ENCODE measurements at places on chromosomes 1 and 21. TPM values are rescaled to one million over a fixed set of nuclear protein-coding genes. Genes with fewer than 3 reads are reported as not detected.

IFNGR2 gene
- 47.0 TPM for polyA plus RNA-seq

GJB3 gene
- 32.3 TPM for polyA plus RNA-seq

RCAN1 gene
- 15.6 TPM for polyA plus RNA-seq

KCNJ9 gene
- polyA plus RNA-seq, result 0.06 TPM

SLC26A9 gene
- polyA plus RNA-seq, result 9.2 TPM

ERO1B gene
- 23.2 TPM for polyA plus RNA-seq

CFAP74 gene
- not detected for polyA plus RNA-seq

LCE2B gene
- not detected for polyA plus RNA-seq

C8A gene
- polyA plus RNA-seq, result not detected

- no peak for DNase-seq
These were observed 29.7 kb downstream of the PER3 start for GRCh38 chr1:7813677-7814373.

DNA sequence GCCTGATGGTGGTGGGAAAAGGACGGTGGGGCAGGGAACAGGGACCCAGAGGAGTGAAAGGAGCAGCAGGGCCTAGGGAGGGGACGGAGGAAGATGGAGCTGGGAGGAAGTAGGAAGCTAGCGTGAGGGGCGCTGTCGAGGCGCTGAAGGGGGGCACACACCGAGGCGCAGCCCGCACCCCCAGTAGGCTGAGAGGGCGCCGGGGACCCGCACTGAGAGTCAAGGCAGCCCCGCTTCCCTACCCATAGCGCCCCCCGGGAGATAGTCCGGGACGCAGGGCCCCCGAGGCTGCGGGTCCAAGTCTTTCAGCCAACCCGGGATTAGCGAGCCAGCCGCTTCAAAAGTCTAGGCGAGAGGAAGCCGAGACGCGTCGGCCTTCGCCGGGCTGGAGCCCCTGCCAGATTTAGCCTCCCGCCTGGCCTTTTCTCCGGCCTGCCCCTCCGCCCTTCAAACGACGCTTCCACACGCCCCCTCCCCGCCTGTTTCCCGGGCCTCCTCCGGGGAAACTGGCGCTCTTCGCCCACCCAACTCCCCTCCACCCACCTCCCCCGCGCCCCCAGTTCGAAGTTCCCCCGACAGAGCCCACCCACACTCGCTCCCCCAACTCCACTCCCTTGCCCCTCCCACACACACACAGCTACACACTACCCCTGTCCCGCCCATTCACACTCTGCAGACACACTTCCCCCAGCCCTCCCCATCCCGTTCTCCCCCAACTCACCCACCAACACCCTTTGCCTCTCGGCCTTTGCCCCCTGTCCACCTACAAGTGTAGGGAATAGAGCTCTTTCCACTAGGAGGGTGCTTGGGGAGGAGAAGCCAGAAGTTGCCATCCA, 7.8 kb upstream of the PROX1 start:
- no peak for DNase-seq

DNA sequence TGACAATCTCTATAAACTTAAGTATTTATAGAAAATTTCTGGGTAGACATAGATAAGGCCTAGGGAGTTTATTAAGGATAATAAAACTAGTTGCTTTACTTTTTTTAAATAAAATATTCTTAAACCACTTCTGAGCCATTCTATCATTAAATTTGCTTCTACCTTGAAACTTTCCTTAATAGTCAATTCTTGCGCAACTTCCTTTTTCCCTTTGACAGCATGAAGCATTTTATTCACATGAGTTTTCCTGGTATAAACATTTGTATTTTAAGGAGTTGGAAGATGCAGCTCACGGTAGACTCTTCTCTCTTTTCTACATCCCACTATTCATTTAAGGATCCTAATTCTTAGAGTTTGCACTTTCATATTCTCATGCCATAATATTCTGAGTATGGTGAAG, 75.8 kb upstream of the DPH5 start:
- no peak for DNase-seq

DNA sequence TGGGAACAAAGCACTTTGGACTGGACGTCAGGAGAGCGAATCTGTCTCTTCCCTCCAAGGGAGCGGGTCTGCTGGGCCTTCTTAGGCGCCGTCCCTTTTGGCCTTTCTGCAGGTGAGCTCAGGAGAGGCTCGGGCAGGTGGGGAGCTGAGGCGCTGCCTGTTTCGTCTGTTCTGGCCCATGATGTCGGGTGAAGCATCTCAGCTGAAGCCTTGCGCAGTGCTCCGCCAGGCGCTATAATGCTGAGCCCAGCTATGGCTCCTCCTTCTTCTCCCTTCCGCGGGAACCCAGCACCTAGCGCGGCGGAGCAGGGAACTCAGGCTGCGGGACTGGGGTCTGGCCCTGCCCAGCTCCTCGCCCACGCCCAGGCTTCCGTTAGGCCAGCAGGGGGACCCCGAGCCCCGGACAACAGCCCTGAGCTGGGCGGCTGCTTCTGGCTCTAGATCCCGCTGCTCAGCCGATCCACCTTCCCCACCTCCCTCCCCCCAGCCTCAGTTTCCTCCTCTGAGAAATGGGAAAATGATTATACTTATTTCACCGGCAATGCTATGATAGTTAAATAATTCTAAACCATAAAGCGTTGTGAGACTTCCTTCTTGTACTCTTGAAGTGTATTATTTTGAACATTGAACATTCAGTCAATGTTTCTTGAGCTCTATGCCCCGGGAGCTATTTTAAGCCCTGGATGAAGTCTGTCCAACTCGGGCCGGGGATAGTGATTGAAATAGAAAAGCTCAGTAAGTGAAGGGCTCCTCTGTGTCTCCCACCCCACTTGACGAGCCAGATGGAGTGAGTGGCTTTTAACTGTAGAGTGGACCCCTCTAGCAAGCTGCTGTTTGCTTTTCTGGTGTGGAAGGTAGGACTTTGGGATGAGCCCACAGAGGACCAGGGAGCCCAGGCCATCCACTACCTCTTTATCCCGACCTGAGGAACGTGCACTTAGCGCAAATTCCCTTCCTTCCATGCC, 9.6 kb upstream of the ADORA1 start:
- DNase-seq, result peak; percentile 91

DNA sequence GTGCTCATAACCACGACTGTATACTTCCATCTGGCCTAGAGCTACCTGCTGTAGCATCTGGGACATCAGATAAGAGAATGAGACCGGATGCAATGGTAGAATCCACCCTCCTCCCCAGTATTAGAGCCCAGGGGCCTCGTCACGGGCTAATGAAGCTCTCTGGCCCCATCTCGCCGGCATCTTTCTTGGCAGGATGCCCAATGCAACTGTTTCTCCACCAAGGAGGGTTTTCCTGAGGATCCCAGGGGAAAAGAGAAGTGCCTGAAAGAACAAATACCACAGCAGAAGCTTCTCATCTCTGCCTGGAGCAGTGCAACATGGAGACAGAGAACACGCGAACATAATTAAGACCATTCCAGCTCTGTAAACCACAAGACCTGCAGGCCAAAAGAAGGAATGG, 80.0 kb downstream of the VWA5B1 start:
- no peak for DNase-seq

- DNase-seq, result no peak
These were observed 162.4 kb downstream of the TPR start for GRCh38 chr1:186212568-186213224.

DNA sequence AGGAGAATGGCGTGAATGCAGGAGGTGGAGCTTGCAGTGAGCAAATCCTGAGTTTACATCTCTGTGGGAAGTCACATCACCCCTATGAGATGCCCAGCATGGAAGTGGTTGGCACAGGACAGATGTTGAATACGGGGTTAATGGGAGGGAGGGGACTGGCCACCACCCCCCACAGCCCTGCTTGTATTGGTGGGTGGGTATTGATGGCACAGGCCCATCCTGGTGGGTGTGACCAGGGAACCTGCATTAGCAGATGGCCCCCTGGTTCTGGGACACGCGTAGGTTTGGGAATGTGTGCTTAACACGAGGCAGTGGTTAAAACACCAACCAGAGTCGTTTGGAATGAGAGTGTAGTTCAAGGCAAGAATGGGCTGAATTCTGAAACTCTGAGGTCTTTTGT, 117.9 kb downstream of the PRDM2 start:
- no peak for DNase-seq

DNA sequence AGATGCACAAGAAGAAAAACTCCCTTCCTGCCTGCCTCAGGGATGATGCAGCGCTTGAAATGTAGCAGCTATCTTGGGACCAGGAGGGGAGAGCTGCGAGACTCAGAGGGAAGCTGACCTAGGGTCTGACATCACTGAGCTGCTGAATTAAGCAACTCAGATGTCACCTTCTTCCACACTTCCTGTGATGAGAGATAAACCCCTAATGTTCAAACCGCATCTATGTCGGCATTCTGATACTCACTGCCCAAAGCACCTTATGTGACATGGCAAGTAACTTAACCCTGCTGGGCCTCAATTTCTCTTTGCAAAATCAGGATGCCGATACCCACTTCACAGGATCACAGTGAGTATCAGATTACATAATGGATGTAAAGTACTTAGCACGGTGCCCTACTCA, 9.1 kb upstream of the AK2 start:
- no peak for DNase-seq

- no peak for DNase-seq
These were observed 46.4 kb upstream of the TRABD2B start for GRCh38 chr1:48043622-48044021.

- DNase-seq, result no peak
These were observed 24.5 kb upstream of the MEF2D start for GRCh38 chr1:156525071-156525501.

DNA sequence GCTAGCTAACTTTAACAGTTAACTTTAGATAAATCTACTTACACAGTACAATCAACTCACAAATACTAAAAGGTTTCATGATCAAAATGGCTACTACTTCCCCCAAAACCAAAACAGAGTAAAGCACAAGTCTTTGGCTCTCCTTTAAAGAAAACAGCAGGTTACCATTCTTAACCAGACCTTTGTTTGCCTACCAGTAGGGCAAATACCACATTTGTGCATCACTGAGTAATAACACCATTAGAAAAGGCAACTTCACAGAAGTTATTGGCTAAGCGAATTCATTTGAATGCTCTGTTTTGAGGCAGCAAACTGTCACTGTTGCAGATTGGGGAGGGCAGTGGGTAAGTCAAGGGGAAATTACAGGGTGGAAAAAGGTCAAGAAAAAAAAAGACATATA, 17.3 kb upstream of the SERPINC1 start:
- no peak for DNase-seq

GRCh38 chr1:57363643-57364042, 60.2 kb downstream of the DAB1 start:
- no peak for DNase-seq

DNA sequence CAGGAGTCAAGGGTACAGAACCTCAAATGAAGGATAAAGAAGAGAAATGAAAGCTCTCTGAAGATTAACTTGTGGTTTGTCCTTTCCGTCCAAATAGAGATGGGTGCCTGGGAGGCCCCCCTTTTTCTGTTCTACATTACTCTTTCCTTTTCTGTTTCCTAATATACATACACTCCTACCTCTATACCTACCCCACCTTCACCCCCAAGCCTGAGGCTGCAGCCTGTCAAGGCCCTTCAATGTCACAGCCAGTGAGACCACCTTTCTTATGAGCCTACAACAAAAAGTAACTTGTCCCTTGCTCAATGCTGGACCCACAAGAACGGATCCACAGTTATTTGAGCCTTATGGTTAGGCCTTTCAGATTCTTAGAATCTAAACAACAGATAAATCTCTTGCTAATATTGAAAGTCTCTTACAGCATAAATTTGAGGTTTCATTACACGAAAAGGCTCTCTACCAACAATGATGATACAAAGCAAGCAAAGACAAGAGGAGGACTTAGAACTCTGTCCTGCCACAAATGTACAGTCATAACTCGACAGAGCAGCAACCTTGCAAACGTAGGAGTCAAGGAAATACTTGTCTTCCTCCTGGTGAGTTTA, 4.1 kb upstream of the TRAF3IP3 start:
- DNase-seq, result no peak

DNA sequence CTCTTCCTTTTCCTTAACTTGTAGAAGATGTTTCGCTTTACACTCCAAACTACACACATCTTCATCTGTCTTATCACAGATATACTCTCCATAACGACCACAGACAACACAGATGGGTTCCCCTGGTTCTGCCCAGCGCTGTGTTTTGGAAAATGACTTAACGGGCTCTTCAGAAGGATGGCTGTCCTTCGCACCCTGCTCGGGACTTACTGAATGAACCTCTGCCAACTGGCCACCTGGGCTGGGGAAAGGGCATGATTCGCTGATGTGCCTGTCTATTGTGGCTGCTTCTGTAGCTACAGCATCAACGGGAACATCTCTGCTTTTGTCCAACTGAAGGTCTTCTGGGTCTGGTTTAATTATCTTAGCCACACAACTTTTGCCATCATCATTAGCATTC, 3.4 kb downstream of the DDX59 start:
- peak; percentile 8 for DNase-seq

GRCh38 chr1:196309386-196309785, 298.9 kb downstream of the KCNT2 start:
- no peak for DNase-seq

GRCh38 chr1:106276871-106277270, 779.6 kb upstream of the PRMT6 start:
- no peak for DNase-seq

DNA sequence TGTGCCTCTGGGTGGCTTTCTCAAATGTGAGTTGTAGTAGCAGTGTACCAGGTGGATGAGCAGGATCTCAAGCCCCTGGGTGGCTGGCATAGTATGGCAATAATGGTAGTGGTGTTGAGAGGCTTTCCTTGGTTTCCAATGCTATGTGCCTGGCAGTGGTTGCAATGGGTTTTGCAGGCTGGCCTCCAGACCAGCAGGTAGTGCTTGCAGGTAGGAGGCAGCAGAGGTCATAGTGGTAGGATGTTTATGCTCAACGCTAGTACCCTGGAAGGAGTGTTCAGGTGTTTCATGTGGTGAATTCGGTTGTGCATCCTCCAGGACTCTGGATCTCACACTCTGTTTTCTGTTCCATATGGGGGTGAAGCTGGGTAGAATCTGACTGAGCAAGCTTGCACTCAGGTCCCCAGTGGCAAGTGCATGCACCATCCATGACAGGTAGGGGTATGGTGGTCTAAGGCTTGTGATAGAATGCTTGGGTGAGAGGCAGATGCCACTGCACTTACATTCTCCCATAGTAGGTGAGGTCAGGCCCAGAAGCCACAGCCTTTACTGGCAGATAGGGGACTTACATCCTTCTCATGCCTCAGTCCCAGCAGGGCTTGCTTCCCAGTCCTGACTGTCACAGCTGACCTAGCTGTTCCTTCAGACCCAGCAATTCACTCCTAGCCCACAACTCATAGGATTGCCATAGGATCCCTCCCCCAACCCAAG, 410.5 kb upstream of the LRRC7 start:
- no peak for DNase-seq

- DNase-seq, result no peak
These were observed 76.2 kb upstream of the KIAA1614 start for GRCh38 chr1:180836449-180836848.

- no peak for DNase-seq
These were observed 130.3 kb downstream of the GLIS1 start for GRCh38 chr1:53608676-53609075.
